ENCODE measurements at places on chromosomes 5 and 9.

DNA sequence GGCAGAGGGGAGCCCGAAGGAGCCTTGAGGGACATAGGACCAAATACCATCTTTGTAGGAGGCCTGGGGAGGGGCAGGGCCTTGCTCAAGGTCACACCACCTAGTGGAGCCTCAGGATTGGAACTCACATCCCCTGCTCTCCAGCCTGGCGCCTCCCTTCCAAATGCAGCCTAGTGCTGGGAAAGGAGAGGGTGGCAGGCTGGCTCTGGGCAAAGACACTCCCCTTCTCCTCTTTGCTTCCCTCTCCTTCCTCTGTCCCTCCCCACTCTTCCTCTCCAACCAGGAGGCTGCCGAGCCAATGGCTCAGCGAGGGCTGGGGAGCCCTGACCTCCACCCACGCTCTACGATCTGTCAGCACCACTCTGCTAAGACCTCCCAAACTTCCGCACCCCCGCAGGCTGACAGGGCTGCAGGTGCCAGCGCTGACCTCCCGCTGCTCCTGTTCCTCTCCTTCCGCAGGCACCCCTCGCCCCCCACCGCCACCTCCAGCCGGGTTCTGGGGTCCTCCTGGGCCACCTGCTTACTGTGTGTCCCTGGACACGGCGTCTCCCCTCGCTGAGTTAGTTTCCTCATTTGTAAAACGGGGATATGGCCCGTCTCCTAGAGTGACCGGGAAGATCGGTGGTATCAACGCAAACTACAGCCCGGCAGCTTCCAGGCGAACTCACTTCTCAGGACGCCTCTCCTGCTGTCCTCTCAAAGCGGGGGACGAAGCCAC, 52.9 kb downstream of the C9orf50 start:
- DNase-seq, result peak; percentile 76

GRCh38 chr5:170081616-170082015, 24.1 kb upstream of the FOXI1 start:
- DNase-seq, result no peak

DNA sequence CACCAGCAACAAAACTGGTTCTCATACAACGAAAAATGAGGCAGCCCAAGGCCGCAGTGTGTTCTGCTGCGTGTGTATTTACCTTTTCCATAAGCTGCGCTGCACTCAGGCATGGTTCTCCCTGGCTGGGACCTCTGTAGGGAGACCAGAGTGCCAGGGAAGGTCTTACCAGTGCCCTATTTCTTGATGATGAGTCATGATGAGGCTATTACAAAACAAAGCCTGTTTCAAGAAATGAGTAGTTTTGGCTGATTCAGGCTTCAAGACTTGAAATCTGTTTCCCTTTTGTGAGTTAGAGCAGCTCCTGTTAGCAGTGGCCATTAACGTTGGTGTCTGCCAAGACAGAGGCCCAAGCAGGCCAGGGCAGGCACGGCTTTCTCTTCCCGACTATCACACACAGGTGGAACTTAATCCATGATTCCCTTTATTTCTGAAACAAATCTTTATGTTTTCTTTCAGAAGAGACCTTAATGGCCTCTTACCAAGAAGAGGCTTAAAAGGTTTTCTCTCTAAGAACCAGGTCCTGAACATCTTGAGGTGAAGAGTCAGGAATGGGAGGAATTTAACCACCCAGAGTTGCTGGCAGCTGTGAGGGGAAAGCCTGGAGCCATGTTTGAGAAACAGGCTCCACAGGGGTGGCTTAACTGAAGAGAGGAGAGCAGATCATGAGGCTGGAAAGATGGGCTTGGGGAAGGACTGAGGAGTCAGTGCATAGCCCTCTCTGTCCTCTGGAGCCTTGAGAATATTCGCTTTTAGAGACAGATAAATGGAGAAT, 41.4 kb upstream of the TIFAB start:
- DNase-seq, result peak; percentile 78

DNA sequence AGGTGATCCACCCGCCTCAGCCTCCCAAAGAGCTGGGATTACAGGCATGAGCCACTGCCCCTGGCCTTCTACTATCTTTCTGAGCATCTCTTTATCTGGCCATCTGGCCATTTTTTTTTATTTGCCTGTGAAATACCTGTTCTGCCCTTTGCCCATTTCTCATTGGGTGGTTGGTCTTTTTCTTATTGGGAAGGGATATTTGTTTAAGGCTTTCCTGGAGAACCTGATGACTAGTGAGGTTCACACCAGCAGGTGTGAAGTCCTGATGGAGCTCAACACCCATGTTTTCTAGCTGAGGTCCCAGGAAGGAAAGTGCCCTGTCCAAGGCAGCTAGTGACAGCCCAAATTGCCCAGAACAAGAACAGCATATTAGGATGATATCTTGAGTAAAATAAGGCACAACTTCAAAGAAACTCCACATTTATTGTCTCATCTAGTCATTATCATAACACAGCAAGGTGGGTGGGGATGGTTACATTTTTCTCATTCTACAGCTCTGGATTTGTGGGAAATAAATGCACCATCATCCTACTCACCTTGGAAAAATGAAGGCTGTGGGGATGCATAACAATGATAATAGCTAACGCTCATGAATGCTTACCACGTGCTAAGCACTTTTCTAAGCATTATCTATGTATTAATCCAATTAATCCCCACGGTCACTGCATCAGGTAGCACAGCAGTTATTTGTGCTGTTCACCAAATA, 20.3 kb downstream of the SLC36A3 start:
- DNase-seq, result no peak

DNA sequence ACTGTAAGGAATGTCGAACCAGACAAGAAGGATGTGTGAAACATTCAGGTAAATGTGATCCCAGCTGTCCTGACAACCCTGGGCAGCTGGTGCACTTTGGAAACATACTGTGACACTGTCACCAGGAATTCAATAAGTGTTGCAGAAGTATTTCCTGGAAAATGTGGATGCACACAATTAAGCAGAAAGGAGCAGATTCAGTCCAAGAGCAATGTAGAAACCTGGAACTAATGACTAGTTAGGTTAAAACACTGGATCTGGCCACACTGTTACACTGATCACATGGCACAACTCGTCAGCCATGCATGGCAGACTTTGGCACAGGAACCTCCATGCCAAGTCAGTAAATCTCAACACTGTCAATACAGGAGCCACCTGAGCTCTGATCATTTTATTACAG, 109.0 kb downstream of the FAM174A start:
- DNase-seq, result no peak

GRCh38 chr9:123608104-123608503, 252.1 kb downstream of the CRB2 start:
- DNase-seq, result no peak

DNA sequence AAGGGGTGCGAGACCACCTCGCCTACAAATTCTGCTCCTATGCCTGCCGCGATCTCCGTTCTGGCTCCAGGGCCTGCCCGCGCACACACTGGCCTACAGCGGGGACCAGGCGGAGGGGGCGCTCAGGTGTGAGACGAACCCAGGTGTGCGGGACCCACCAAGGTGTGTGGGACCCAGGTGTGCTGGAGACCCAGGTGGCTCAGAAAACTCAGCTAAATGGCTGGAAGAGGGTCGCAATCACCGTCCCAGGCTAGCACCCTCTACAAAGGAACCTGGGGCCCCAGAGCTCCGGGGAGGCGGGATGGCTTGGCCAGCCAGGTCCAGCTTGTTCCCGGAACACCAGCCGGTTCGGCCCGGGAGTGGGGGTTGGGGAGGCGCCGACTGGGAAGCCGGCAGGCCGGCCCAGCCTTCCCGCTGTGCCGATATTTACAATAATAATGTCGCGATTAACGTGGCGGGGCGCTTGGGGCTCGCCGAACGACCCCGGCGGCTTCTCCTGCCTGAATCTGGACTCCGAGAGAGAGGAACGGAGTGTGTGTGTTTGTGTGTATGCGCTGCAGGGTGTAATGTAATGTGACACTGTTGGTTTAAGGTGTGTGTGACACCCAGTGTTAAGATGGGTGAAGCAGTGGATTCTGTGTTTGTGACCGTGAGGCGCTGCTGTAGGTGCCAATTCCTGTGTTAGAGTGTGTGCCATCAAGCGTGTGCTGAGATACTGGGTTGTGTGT, 1.4 kb downstream of the PCDH1 start:
- DNase-seq, result no peak

- DNase-seq, result no peak
Measured at GRCh38 chr9:130024597-130024994, 18.4 kb downstream of the FNBP1 start.

DNA sequence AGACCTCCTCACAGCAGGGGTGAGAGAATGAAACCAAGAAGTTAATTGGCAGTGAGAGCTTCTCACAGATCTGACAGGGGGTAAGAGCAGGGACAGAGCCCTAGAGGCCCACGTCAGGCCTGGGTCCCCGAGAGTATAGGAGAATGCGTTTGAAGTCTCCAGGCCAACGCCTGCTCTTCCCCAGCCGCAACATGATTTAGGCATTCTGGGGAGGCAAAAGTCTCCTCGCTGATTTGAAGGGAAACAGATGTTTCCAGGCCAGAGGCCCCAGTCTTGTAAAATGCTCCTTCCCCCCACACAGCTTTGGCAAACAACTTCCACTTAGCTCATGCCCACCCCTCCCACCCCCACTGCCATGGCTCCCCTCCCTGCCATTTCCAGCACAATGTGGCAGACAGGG, 239.2 kb upstream of the TRIM32 start:
- peak; percentile 63 for DNase-seq
